Lower leg skin (tissue), 4 donors: ENCODE measurements at places on chromosomes 7 and 10.

- no peak for DNase-seq
These were observed 466 bp upstream of the GPR26 start for GRCh38 chr10:123665491-123666286.

- DNase-seq, result no peak
These were observed 10.4 kb upstream of the OCM2 start for GRCh38 chr7:98000356-98000755.

- no peak for DNase-seq
These were observed 2.5 kb downstream of the ANTXRL start for GRCh38 chr10:46289209-46289810.

DNA sequence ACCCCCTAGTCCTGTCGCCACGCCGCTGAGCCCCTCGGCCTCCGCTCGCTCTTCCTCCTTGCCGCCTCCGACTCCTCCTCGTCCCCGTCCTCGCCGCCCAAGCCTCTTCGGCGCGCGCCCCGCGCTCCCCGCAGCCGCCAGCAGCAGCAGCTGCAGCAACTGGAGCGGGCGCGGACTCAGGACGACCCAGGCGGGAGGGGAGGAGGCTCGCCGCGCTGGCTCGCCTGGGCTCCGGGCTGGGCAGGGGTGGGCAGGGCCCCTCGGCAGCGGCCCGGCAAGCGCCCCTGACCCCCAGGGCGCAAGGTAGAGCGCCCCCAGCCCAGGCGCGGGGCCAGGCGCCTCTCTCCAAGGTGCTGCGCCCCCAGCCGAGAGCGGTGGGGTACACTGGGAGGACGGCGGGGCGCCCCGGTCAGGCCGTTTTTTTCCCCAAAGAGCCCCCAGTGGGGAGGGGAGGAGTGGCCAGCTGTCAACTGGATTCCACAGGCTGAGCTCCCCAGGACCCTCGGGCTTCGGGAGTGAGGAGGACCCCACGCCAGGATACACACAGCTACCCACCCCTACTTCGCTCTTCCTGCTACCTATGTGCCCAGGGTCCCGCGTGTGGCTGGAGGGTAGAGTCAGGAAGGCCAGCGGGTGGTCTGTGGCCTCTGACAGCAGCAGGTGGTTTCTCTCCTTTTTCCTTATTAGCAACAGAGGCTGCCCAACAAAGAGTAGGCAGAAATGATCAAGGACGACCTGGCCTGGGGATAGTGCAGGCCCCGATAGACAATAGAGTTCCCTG lies 903 bp upstream of the KCNMA1 start:
- no peak for DNase-seq

GRCh38 chr10:23384364-23384763 lies 39.8 kb upstream of the C10orf67 start:
- peak; percentile 26 for DNase-seq

GRCh38 chr10:16117305-16117695 lies 257.0 kb upstream of the MINDY3 start:
- no peak for DNase-seq

GRCh38 chr10:103736763-103737162 lies 118.6 kb downstream of the SH3PXD2A start:
- DNase-seq, result no peak

DNA sequence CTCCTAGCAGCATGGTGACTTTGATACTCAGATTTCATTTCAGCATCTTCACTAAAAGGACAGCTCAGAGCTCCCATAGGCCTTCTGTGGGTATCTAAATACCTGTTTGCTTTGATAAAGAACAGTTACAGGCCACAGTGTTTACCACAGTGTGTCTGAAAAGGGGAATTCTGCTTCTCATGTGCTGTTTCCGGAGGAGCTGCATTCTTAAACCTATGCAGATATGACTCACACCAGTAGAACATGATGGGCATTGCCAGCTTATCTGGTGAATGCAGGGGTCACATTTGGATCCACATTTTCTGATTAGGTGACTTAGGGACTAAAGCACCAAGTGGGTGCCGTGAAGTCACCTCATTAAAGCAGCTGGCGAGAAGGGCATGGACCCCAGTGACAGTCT lies 52.6 kb downstream of the TRRAP start:
- DNase-seq, result peak; percentile 9

DNA sequence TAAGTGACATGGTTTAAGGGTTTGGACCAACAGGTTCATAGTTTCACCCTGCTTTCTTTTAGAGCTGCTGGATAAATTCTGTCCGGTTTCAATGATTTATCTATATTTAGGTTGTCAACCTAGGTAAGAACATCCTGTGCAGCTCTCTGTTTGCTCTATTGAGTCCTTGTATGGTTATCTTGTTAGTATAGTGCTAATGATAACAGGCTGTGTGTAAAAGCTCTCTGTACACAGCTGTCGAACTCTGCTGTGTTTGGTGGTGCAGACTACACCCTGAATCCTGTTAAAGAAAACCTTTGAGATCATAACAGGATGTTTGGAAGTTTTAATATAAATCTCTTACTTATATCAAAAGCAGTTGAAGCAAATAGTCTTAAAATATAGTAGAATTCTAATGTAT lies 219.2 kb downstream of the SDK1 start:
- DNase-seq, result no peak

GRCh38 chr10:129727495-129727894 lies 236.6 kb downstream of the EBF3 start:
- no peak for DNase-seq

GRCh38 chr10:16843252-16843870 lies 26.1 kb upstream of the RSU1 start:
- DNase-seq, result no peak

DNA sequence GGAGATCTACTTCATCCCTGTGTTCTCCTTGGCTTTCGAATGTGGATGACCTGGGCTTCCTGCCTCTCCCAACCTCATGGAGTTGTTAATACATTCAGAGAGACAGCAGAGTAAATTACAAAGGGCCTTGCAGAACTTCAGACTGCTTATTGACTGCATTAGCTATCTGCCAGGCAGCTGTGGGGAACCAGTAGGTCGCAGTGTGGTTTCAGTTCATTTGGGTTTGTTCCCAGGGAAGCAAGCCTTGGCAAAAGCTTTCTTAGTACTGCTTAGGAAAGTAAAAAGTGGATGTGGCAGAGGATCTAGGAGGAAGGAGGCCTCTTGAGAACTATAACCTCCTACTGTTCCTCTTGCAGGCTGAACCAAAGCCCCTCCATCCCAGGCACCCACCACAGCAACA lies 9.2 kb downstream of the NPFFR1 start:
- DNase-seq, result no peak

GRCh38 chr7:132622081-132622480 lies 45.8 kb upstream of the PLXNA4 start:
- no peak for DNase-seq

DNA sequence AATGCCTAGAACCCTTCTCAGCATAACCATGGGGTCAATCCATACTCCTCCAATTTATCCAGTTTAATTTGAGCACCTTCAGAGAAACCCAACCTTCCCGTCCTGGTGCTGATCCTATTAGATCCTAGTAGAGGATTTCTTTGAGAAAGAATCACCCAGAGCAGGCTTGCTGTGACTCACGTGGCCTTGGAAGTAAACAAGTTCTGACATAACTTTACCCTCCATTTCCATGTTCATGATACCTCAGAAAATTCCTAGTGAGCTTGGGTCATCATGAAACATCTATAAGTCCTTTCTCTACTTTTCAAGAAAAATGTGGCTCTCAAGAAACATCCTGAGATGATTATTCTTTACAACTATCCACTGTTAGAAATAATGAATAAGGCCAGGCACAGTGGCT lies 71.7 kb downstream of the PRLHR start:
- DNase-seq, result no peak

DNA sequence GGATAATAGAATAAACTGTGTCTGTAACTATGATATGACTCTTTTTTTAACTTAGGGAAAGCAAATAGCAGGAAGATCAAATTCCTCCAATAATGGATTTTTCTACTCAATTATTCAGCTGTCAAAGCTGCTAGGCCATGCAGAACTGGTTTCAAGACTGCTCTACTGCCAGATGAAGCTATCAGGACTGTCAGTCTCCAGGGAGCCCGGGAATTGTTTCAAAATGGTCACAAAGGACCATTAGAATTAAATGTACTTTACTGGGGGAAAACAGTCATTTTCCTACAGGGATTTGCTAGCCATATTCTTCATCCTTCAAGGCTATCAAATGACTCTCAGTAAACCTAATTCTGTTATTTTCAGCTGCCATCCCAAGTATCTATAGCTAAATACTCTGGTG lies 276.3 kb downstream of the LHFPL3 start:
- no peak for DNase-seq

DNA sequence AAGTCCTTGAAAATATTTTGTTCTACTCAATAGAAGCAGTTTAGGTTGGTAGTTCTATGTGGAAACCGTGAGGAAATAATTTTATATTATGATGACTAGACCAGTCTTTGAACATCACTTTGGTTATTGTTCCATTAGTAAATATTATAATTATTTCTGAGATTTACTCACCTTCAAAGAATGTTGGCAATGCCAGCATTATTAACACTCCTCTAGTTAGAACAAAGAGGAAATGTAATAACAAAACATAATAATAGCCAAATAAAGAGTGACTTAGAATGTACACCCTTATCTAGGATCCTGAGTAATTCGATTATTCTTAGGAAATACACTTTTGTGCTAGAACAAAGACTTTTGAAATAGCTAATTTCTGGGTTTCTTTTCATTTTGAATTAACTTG lies 121.1 kb downstream of the CFTR start:
- no peak for DNase-seq

DNA sequence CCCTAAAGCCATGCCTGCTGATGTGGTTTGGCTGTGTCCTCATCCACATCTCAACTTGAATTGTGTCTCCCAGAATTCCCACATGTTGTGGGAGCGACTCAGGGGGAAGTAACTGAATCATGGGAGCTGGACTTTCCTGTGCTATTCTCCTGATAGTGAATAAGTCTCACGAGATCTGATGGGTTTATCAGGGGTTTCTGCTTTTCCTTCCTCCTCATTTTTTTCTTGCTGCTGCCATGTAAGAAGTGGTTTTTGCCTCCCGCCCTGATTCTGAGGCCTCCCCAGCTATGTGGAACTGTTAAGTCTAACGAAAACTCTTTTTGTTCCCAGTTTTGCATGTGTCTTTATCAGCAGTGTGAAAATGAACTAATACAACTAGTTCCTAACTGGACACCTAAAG lies 11.8 kb downstream of the MACROH2A2 start:
- no peak for DNase-seq

GRCh38 chr10:121559326-121560026 lies 38.8 kb downstream of the FGFR2 start:
- DNase-seq, result no peak

DNA sequence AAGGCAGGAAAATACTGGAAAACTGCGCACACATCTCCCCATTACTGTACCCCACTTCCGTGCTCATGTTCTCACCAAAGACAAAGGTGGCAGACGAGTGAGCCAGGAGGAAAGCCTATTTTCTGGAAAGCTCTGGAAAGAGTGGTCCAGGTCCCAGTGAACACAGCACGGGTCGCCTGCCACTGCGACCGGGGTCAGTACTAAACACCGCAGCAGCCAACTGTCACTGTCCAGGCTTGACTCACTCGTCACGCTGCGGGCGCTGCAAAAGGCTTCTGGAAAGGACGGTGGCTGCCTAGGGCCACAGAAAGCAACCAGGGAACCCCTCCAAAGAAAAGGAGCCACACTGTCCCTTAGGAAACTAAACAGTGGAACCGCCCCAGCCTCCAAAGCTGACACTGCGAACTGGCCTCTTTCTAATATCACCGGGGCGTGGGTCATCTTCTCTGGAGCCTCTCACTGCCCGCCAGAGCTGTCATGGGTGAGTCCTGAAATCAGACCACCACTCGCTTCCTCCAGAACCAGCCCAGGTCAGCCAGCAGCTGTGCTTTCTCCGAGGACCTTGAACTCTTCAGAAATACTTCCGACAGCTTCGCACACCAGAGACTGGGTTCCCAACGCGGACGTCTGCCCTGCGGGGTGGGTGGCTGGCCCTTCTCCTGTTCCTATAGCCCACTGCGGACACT lies 4.0 kb downstream of the RADIL start:
- no peak for DNase-seq

DNA sequence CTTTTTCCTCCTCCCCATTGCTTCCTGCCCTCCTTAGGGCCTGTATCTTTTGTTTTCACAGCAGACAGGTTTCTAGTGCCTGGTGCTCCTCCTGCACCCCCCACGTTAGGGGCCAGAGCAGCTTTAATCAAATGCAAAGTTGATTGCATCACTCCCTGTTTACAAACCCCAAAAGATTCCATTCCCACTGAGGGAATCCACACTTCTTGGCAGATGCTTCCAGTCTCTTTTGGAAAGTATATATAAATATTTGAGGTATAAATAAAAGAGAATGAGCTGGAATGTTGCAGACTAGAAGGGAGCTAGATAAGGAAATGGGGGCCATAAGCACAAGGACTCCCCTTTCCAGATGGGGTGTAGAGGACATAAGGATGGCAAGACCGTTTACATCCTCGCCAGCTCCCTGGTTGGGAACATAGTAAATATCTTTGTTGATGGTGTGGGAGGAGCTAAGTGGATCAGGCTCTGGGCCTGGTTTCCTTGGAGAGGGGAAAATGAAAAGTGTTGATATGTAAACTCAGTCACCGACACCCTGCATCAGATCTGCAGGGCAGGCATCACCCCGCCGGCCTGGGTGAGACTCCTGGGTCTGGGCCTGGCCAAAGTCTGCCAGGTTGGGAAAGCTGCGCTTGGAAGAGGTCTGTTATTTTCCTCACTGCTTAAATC lies 6.2 kb downstream of the RARRES2 start:
- no peak for DNase-seq

- DNase-seq, result no peak
These were observed 89.3 kb downstream of the GRK5 start for GRCh38 chr10:119296703-119297102.

DNA sequence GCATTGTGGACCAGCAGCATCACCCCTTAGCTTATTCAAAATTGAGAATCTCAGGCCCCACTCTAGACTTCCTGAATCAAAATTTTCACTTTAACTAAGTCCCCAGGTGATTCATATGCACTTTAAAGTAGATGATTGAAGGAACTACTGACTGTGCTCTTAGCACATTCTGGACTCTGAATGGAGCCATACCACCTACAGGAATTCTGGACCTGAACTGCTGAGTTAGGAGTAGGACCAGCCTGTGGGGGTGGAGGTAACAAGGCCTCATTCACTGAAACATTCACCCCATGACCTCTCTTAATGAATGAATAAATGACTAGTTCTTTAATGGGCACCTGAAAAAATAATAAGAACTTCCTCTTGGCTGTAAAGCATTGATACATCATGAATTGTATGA lies 7.3 kb downstream of the PDK4 start:
- DNase-seq, result no peak

- DNase-seq, result no peak
These were observed 234.3 kb upstream of the IGFBP3 start for GRCh38 chr7:46155367-46155766.

DNA sequence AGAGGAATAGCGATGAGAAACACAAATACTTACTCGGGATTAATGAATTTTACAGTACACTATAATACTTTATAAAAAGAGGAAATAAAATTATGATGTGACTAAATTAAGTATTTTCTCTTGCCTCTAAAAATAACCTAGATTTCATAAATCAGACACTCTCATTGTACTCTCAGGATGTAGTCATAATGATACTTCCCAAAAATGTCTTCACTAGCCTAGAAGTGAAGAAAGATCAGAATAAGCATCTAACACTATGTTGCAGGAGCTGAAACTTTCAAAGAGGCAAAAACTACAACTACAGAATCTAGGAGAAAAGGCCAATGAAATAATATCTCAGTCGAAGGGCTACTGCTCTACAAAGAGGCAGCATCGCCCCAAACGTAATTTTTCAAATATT lies 49.4 kb downstream of the DNAJC1 start:
- DNase-seq, result no peak
